ENCODE measurements at places on chromosomes 4 and X. TPM values are rescaled to one million over a fixed set of nuclear protein-coding genes. Genes with fewer than 3 reads are reported as not detected.
A peak's percentile ranks its signal among the peaks of the same experiment; 100 is the strongest.

GRCh38 chr4:102696758-102697157, 64.0 kb downstream of the MANBA start:
- ATAC-seq, result no peak

- ATAC-seq, result peak; percentile 15
Observed at GRCh38 chr4:20432088-20432487, 180.4 kb downstream of the SLIT2 start.

DNA sequence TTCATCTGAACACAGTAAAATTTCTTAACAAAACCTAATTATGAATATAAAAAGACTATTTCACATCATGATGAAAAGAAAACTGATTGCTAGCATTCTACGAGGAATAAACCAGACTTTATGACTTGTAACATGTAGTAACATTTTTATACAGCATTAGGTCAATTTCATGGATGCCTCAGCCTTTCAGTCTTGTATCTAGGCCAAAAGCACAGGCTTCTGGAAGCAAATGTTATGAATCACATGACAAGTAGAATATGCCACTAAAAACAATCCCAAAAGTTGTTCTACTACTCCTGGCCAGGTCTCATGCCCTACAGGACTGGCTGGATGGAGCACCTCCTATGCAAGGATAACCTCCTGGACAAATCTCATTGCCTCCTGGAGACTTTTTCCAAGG, 101.2 kb downstream of the ARHGAP6 start:
- ATAC-seq, result no peak

DNA sequence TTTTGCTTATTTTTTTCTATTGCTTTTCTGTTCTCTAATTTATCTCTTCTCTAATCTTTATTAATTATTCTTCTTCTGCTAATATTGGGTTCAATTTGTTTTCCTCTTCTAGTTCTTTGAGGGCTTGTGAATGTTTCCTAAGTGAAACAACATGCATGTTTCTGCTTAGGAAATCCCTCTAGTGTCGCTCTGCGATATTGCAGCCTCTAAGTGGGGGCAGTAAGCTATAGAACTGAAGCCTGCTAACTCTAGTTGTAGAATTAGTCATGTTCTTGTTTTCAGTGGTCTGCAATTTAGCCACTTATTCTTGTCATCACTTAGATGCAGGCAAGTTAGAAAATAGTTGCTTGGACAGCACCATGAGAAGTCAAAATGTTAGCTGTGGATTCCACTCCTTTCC, 222.6 kb downstream of the SPIN4 start:
- ATAC-seq, result peak; percentile 28

Gene FHIP1A
- 0.38 TPM for total RNA-seq

DNA sequence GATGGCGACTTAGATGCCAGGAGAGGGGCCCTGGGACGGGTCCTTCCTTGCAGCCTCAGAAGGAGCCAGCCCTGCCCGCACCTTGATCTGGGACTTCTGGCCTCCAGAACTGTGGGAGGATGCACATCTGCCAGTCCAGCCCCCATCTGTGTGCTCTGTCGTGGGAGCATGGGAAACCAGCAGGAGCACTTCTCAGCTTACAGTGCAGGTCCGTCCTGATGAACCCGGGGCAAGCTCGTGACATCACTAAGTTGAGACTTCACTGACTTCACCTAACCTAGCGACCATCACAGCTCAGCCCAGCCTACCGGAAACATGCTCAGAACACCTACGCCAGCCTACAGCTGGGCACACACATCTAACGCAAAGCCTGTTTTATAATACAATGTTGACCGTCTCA, 38.1 kb downstream of the ABLIM2 start:
- ATAC-seq, result no peak

DNA sequence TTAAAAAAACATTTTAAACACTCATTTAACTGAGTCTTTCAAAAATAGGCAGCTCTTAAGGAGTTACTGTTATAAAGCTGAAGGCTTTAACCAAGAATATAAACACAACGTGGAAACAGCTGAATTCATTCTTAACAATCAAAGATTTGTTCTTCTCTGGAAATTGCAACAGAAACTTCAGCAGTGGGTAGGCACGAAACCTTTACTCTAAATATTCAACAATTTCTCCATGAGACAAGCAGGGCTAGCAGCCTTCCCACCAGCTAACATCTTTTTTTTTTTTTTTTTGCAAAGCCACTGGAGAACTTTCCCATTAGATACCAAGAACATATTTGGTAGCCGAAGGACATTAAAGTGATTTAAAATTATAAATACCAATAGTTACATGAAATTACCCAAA, 78.2 kb upstream of the PRSS48 start:
- ATAC-seq, result no peak

- peak; percentile 37 for ATAC-seq
Observed at GRCh38 chr4:47577779-47578553, 92.9 kb downstream of the ATP10D start.

DNA sequence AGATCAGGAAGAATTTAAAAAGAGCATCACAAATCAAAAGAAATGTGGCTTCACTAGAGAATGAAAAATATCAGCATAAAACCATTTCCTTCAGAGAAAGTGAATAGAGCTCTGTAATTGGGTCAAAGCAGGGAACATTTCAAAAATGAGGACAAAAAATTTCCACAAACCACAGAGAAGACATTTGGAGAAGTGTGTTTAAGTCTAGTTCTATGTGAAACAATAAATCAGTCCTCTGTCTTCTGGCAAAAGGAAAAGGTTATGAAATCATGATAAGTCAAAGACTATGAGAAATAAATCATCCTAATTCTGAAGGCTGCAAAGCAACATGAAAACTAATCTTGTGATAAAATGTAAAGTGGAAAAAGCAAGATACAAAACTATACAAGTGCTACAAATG, 27.9 kb downstream of the SMPX start:
- ATAC-seq, result no peak

Gene USP26
- not detected for total RNA-seq

DNA sequence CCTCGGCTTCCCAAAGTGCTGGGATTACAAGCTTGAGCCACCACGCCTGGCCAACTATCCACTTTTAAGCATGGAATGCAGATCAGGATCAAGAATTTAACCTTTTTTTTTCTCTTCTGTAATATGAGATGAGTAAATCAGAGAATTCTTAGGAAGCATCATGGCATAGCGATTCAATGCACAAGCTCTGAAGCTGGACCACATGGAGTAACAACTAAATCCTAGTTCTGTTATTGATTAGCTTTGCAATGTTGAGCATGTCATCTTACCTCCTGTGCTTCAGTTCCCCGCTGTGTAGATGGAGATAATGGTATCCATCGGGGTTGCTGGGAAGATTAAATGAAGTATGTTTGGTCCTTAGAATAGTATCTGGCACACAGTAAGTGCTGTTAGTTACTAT, 1.9 kb upstream of the SNX25 start:
- ATAC-seq, result no peak

- peak; percentile 85 for ATAC-seq
Observed at GRCh38 chr4:79650794-79651431, 242.9 kb upstream of the GK2 start.

- no peak for ATAC-seq
Observed at GRCh38 chr4:103012060-103012459, 7.4 kb downstream of the SLC9B1 start.

DNA sequence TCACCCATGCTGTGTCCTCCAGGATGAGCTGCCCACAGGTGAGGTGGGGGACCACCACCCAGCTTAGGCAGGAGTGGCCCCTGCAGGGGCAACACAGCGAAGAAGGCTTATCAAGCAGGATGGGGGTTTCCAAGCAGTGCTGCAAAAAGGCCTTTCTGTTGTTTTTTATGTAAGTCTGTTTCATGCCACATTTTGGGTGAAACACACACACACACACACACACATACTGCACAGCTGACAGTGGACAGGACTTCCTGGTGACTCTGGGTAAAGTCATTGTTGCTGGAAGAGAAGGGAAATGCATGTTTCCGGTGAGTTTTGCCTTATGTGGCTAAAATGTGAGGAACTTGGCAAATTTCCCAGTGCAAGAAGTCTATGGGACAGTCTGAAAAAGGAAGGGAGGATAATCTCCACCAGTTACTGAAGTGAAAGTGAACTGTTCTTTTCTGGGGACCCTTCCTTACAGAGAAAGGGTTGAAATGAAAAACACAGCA, 119.2 kb downstream of the IRF2 start:
- ATAC-seq, result no peak

- peak; percentile 77 for ATAC-seq
Observed at GRCh38 chr4:80266253-80266901, at the start of gene FGF5. Gene FGF5, plus strand, starts transcription at chr4:80266664. Its CDS starts 161 bp downstream, at chr4:80266825.

DNA sequence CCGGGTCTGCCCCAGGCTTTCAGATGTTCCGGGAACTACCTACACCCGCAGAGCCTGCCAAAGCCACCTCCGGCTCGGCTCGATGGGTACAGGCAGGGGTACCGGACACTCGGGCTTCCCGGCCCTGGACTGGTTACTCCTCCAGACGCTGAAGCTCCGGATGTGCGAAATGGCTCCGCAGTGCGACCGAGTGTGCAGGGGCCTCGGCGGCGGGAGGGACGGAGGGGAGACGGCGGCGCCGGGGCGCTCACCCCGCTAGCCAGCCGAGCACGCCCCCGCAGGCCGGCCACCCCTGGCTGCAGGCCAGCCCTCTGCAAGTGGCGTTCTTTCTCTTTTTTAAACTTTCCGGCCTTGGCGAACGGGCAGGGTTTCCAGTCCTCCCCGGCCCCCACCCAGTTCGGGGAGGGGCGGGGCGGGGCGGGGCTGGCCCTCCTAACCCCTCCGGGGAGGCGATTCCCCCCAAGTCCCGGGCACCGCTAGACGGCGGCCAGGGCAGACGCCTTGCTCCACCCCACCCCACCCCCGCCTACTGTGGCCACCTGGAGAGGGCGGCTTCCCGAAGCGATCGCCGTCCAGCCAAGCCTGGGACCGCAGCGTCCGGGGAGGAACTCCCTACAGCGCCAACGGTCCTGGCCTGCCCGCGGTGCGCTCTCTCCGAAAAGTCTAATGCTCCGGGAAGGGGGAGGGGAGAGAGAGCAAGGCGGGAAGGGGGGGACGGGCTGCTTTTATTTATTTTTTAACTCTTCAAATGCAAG, 7.5 kb downstream of the BCOR start:
- peak; percentile 13 for ATAC-seq

DNA sequence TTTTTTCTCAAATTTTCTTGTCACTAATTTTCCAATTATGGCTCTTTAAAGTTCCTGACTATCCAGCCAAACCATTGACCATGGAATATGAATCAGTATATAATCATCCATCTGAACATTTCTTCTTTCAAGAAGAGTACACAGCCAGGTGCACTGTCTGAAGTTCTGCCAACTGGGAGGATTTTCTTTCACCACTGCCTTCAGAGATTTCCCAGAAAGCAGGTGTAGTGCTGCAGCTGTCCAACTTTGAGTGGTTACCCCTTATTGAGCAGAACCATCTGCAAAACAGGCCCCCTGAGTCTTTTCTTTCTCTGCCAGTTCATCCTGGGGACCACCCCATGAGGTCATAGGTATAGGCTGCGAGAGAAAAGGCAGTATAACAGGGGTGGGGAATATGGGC, 1213.2 kb downstream of the RAPGEF2 start:
- ATAC-seq, result no peak

Gene RGN
- total RNA-seq, result 0.26 TPM

DNA sequence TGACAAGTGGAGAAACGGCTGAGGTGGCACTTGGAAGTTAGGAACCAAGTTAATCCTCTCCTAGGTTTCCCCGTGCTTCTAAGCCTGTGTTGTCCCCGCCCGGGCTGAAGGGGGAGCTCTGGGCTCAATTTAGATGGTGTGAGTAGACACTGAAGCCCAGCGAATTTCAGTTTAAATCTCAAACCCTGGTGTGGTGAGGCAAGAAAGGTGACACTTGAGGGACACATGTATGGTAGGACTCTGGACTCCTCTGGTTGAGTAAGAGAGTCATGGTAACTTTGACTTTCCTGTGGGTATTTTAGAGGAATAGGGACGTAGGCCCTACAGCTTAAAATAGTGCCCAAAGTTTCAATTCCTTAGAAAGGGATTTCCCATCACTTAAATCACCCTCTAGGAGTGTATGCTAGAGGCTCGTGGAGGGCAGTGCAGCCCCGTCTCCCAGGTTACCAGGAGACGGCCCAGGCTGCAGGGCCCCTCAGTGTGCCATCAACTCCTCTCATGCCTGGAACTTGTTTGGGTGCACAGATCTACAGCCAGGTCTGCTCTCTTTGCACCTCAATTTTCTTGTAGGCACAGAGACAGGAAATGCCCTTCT, 24.0 kb downstream of the HAND2 start:
- ATAC-seq, result peak; percentile 42

- no peak for ATAC-seq
Observed at GRCh38 chr4:38157592-38157991, 197.4 kb downstream of the PTTG2 start.

DNA sequence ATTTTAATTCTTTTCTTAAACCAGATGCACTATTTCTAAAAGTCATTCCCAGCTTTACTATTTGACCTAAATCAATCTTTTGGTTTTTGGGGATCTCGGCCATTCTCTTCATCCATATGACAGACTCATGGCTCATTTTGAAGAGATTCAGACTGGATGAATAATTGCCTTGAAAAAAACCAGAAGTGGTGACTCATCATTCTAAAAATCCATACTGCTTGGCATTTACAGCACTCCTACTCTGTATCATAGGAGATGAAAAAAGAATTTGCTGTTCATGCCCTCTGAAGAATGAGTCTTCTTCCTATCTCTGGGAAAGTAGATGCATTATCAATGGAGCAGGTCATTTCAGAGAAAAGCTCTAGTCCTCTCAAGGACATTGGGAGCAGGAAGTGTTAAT, 220.5 kb upstream of the RPS6KA3 start:
- peak; percentile 49 for ATAC-seq

Gene CT45A3
- not detected for total RNA-seq

DNA sequence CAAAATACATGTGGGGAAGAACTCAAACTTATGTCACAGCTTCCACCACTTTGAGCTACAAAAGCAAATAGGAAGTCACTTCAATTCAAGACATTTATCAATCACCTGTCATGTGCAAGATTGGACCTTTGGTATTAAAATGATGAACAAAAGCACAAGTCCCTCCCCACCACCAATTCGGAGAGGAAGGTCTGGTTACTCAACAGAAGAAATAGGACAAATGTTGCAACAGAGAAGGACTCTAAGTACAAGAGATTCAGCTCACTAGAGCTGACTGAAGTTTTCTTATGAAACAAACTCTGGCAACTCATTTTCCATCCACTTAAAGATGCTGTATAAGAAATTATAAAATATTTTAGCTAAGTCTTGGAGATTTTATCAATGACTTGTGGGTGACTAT, 16.0 kb upstream of the MMRN1 start:
- ATAC-seq, result no peak

- no peak for ATAC-seq
Observed at GRCh38 chrX:146433771-146434170, 375.8 kb upstream of the CXorf51B start.

All from motor neuron (in vitro differentiated cells).